Stimulated activated effector memory CD8-positive, alpha-beta T cell treated with anti-CD3 and anti-CD28 coated beads, Interleukin-12 subunit alpha, Interleukin-12 subunit beta, amount 100 ng/mL, for 72 hours (primary cell): ENCODE measurements at places on chromosomes 6 and 20.

- no peak for DNase-seq
These were observed 4.6 kb downstream of the FOXQ1 start for GRCh38 chr6:1316489-1316971.

GRCh38 chr6:167450626-167451025 lies 125.7 kb downstream of the TTLL2 start:
- no peak for DNase-seq

DNA sequence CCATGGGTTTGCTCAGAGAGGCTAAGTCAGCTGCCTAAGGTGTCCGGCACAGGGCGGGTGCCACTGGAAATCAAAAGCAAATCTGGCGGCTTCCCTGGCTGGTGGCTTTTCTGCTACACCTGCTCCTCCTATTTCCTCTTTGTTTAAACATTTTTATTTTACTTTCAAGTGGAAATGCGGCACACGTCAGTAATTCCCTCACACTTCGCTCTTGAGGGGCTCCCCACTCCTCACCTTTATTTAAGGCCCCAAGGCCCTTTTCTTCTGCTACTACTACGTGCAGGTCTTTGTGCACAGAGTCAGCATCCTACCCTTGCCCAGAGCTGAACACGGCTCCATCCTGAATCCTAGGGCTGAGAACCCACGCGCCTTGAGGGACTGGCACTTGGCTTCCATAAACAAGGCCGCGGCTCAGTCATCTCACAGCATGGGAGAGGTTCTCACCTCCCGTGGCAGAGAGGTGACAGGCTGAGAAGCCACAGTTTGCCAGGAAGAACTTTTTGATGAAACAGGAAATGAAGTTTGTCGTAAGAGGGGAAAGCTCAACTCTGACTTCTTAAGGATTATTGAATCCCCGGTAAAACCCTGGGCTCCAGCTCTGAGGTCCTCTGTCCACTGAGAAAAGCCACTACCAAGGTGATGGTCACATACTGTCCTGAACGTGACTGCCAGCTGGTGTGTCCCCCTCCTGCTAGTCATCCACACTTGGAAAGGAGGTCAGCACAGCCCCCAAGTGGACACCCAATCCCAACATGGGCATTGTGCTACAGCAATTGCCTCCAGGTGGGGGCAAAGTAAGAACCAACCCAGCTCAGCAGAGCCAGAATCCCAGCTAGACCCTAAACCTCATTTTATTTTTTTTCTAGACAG lies 48.0 kb downstream of the NFATC2 start:
- no peak for DNase-seq

DNA sequence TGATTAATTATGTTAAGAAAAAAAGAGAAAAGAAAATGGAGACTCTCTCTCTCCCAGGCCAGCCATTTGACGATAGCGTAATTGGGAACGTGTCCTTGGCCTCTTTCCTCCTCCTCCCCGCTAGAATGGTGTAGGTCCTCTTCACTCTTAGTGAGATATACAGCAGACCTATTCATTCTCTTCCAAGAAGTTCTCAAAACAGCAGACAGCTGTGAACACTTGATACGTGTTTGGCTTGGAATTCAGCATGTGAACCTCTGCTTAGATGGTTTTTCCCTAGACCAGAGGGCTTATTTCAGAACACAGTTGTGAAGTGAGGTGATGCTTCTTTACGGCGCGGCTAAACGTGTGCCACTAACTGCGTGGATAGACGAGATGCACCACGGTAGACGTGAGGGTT lies 32.6 kb upstream of the TULP4 start:
- DNase-seq: no peak

GRCh38 chr6:83884523-83884922 lies 25.0 kb downstream of the CYB5R4 start:
- no peak for DNase-seq

DNA sequence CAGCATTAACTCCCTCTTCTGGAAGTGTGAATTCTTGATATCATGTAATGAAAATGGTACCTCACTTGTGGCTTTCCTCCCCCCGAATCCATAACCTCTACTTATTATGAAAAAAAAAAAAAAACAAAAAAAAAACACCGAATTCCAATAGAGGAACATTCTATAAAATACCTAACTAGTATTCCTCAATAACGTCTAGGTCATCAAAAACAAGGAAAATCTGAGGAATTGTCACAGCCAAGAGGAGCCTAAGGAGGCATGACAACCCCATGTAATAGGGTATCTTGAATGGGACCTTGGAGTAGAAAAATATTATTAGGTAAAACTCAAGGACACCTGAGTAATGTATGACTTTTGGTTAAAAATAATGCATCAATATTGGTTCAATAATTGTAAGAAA lies 38.9 kb upstream of the POLR1H start:
- no peak for DNase-seq

GRCh38 chr20:56839222-56839621 lies 210.1 kb downstream of the TFAP2C start:
- no peak for DNase-seq

- DNase-seq: no peak
These were observed 68.3 kb downstream of the IMPG1 start for GRCh38 chr6:76004202-76004601.

DNA sequence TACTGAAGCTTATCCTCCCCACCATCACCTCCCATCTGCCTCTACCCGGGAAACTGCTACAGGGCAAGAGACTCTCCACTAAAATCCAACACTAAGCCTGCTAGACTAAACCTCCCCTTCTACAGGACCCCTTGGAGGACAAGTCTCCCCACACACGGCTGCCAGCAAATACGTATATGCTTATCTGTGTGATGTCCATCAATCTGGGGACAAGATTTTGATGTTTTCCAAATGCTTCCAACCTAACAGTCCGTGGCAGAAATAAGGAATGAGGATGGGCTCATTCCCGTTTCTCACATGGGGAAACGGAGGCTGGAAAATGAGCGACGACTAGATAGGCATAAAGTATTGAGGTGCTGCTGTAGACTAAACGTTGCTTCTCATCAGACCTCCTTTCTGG lies 1.8 kb downstream of the KCNK5 start:
- no peak for DNase-seq

GRCh38 chr6:108955329-108955949 lies 107.2 kb downstream of the ARMC2 start:
- no peak for DNase-seq

DNA sequence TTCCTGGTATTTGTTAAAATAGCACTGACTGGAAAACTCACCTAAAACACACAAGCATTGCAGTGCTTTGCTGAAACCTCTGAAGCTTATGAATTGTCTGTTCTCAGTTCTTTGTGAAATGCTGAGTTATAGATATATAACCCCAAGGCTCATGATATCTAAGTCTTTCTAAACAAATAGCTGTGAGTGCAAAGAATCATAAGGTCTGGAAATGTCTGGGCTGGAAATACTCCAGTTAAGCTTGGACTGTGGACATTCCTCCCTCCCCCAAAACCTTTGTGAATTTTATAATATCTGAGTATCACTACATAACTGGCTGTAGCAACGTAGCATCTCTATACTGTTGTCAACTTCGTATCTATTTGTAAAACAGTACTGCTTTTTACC lies 69.1 kb downstream of the CBLN4 start:
- no peak for DNase-seq

DNA sequence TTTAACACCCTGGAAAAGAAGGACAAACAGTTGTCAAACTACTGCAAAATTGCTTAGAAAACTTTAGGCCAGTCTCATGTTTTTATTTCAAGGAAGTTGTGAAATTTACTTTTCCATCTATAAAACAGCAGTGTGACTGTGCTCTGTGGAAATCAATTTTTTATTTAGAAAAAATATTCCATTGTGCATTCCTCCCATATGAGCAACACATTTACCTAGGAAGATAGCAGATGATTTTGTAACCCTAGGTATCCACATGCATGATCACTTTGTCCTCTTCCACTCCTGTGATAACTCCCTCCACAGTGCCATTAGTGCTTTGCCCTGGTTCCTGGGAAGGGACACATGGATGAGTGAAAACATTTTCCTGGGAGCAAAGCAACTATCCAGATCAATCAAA lies 70.0 kb upstream of the SHLD1 start:
- no peak for DNase-seq

DNA sequence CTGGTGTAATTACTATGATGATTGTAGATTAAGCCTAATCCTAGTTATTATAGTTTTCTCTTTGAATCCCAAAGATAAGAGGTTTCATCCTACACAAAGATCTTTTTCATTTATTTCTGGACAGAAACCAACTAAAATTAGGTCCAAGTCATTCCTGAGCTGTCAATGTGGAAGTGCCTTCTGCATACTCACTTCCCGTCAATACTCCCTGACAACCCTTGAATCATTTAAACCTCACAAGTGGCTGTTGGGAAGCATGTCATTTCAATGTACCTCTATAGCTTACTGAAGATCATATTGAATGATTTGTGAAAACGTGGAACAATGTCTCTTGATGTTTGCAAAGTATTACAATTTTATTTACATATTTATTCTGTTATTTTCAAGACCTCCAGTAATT lies 274.1 kb downstream of the HACE1 start:
- DNase-seq: no peak

- DNase-seq: no peak
These were observed 55.7 kb downstream of the LYRM4 start for GRCh38 chr6:5205035-5205507.

GRCh38 chr6:158081657-158081935 lies 86.5 kb downstream of the SERAC1 start:
- no peak for DNase-seq

DNA sequence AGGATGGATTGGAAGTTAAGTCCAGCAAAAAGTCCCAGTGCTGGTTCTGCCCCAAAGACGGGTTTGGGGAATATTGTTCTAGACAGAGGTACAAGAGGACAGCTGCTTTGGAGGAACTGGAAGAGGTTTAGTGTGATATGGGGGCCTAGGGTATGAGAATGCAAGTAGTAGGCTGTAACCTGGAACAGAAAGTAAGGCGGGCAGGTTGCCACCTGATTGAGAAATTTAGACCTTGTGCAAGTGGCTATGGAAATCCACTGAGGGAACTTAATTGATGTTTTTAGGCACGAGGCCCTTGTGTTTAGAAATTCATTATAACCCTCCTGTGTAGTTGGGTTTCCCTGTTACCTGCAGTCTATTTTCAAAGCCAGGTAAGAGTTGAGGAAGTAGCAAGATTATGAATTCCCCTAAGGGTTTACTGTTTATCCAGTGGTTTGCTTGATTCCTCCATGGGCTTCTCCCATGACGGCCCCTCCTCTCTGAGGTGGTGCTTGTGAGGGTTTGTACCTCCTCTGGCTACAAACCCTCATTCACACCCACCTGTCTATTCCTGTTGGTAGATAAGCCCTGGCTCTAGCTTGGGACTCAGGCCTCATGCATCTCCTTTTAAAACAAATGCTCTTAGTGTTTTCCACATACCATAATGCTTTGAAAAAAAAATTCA lies 42.0 kb upstream of the BCAS1 start:
- DNase-seq: no peak

- DNase-seq: no peak
These were observed 16.8 kb downstream of the BCL2L1 start for GRCh38 chr20:31705598-31706597.

- DNase-seq: no peak
These were observed 29.8 kb downstream of the C6orf89 start for GRCh38 chr6:36915599-36915998.

GRCh38 chr20:47749339-47749738 lies 35.9 kb downstream of the SULF2 start:
- no peak for DNase-seq

DNA sequence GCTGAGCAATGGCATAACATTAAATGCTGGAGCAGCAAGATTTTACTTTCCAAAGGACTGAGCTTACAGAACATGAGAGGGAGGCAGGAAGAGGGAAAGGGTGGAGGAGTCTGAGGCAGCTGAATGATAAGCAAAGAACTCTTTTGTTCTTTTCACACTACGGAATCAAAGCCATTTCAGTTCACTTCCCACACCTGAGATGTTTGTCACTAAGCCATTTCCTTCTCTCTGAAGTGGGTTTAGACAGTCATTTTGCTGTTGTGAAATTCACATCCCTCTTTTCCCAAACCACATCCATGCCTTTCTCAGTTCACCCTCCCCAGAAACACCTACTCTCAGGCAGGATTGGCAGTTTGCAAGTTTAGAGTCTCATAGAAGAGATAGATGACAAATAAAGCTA lies 267.9 kb downstream of the ADGRG6 start:
- no peak for DNase-seq

DNA sequence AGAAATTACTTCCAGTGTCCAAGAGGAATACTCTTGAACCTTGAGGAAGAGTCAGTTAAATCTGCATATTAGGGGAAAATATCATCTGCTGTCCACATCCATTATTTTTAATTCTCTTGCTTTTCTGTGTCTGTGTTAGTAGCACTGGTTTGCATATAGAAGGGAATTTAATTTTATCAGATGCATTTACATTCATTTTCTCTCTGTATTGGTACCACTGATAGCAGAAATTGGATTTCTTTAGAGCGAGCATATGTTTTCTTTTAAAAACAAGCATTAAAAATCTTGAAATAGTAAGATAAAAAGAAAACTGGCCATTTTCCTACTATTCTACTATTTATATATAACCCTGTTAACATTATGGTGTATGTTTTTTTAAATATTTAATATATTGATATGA lies 83.8 kb downstream of the KIZ start:
- DNase-seq: no peak
